ENCODE measurements at places on chromosomes 16 and 17. TPM values are rescaled to one million over a fixed set of nuclear protein-coding genes. Genes with fewer than 3 reads are reported as not detected.

KATNIP gene
- 8.1 TPM for total RNA-seq

DNA sequence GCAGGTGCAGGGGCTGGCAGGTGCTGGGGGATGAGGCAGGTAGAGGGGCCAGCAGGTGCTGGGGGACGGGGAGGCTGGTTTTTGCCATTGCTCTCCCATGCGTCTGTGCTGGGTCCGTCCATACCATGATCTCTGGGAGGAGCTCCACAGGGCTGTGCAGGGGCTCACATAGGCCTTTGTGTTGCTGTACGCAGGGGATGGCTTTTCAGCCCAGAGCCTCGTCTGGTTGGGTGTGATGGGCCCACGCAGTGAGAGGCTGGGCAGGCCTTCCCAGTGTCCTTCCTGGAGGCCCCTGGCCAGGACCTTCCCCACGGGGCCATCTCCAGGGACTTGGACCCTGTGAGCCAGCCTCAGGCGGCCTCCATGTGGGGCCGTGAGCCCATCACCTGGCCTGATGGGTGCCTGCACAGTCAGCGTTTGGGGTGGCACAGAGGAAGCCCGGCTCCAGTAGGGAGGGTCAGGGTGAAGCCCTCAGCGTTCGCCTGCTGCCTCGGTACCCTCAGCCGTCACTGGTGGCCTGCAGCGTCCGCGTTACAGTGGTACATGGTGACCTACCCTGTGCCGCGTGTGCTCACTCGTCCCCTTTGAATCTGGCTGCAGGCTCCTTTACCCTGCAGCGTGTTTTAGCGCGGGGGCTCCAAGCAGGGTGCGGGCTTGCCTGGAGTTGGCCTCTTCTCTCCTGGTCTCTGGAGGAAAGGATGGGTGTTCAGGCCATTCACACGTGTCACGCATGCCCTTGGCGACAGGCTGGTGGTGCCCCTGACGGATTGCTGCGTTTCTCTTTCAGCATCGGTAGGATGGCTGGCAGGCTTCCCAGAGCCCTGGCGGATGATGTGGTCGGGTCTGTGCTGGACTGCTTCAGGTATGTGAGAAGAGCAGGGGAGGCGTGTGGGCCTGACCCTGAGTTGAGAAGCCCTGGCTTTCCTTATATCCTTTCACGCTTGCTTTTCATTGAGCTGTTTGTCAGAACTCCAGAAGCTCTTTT, 30.6 kb downstream of the ZNF750 start:
- ATAC-seq, result no peak

GRCh38 chr16:79293836-79294460, 306.6 kb downstream of the MAF start:
- ATAC-seq, result no peak

GRCh38 chr17:60832151-60832585, 154.5 kb downstream of the BCAS3 start:
- ATAC-seq, result no peak

- peak; percentile 83 for ATAC-seq
Observed at GRCh38 chr16:88920618-88921590, 54.4 kb upstream of the PABPN1L start.

CDRT4 gene
- 5.5 TPM for total RNA-seq

DNA sequence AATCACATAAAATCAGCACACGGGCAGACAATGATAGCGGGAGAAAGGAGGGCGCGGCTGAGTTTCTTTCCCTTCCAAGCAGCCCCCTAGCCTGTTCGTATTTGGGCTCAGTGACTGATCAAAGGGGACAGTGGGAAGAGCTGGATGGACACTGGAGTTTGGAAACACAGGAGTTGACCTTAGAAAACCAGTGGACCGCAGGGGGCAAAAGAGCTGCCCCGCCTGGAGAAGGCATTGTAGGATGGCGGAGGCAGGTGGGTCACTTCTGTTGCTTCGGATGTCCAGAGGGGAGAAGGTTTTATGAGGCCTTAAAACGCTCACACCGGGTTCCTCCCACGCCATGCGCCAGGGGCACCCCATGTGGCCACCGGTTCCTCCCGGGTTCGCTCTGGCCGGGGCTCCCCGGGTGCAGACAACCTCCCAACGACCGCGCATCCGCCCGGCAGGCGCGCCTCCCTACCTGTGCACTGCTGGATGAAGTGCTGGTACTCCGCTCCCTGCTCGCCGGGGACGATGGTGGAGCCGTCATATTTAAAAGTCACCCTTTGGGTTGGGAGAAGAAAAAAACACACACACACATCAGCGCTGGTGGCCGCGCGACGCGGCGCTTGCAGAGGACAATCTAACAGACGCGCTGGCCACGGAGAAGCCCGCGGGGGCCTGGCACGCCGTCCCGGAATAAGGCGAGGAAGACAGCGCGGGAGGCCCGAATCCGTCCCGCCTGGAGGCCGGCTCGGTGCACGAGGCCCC, 662 bp downstream of the COTL1 start:
- ATAC-seq, result peak; percentile 4

MYO15B gene
- 76.1 TPM for total RNA-seq

GAS2L2 gene
- not detected for total RNA-seq

PPM1E gene
- 0.47 TPM for total RNA-seq

GRCh38 chr17:44396946-44397345, 7.5 kb upstream of the ITGA2B start:
- no peak for ATAC-seq

DNA sequence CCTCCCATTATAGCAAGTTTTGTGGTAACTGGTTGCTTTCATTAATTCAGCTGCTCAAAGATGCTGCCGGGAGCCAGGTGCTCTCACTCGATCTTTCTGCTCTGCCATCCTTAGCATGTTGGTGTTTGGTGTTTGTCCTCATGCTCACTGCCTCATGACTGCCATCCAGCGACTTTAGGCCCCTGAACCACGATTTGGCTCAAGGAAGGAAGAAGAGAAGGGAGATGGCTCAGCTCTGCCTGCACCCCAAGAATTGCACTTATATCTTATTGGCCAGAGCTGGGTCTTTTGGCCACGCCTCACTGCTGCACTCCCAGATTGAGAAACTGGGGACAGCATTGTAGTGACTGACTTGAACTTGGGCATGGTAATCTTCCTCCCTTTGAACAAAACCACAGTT, 52.7 kb downstream of the ARSG start:
- no peak for ATAC-seq

DNA sequence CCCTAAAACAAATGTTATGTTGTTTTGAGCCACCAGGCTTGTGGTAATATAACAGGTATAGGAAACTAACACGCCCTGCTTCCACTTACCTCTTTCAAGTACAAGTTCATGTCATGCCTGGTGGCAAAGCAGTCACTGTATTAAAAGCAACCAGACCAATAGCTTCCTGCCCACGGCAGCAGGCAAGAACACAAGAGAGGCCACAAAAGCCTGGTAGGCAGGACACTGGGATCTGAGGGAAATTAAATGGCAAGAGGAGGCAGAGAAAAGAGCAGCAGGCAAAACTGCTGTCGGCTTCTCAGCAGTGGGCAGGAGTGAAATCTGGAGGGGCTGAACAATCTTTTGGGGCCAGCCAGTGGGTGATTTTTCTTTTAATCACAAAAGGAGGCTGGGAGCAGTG, 2.2 kb downstream of the CYTH1 start:
- no peak for ATAC-seq

DNA sequence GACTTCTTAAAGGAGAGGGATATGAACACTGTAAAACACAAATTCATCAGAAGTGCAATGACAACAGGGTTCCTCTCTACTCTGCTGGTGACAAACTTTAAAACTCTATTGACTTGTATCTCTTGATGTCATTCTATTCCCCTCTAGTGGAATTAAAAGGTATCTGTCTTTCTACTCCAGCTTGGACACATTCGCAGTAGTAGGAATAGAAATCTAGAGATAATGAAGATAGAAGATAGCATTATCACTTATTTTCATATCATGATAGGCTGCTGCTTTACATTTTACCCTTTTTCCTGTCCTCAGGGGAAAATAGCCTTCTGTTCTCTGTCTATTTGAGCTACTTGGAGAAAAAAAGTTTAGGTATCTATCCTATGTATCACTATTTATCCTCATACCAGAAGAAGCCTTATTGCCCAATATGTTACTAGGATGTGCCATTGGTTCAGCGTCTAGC, 209.6 kb upstream of the CACNG5 start:
- no peak for ATAC-seq
